ENCODE measurements at places on chromosomes 7 and 10.

DNA sequence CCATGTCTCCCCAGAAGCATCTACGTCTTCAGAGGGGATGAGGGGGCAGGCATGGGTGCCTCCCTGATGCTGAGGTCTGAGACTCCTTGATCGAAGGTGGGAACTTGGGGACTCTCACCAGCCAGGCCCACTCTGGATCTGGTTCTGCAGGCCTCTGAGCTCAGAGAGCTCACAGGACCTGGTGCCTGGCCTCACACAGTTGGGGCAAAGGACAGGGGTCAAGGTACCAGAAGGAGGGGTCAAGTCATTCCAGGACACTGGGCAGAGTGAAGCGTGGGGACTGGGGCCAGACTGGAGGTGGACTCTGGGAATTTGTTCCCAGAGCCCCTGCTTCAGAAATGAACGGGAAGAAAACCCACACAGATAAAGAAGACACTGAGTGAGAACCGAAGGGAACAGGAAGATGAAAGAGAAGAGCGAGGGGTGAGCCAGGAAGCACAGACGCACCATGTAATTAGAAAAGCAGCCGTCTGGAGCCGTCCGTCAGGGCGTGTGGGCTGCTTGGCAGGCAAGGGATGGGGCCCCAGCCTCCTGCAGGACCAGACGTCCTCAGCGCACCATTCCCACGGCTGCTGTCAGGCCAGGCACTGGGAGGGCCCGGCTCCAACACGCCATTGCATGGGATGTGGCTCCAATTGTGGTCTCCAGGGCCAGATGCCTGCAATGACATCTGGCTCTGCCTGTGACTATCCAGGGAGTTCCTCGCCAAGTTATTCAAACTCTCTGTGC, 47.7 kb downstream of the ZCCHC24 start:
- peak; percentile 59 for DNase-seq

GRCh38 chr7:112377593-112377992, 72.7 kb upstream of the IFRD1 start:
- DNase-seq = no peak

DNA sequence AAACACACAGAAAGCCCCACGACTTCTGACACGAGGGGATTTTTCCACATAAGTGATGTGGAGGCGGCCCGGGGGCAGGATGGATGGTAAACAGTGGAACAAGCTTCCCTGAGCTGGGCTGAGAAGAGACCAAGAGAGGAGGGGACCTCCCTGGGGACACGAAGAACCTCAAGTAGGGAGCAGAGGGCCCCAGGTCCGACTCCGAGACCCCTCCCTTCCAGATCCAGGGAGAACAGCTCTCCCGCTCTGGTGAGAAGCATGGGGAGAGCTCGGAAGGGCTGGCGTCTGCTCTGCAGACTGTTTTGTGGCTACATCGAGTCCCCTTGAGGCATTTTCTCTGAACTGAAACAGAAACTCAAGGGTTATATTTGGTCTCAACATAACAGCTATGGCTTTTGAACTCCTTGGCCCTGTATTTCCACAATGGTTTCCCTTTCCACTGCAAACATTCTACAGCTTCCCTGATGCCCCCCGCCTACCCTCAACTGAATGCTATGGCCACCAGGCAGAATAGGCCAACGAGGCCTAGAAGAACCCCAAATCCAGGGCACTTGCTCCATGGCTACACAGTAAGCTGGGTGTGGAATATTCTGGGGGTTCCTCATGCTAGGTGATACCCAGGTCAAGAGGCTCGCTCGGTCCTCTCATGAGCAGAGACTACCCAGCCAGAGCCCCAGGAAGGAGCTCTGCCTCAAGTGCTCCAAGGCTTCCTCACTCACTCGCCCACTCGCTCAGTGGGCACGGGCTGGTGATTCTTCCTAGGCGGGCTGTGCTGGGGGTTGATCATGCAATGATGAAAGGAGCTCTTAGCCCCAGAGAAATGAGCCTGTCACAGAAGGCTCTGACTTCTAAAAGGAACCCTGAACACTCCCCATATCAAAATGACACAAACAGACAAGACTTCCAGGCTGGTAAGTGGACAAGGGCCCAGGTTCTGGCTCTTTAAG, 47.5 kb downstream of the FAM53B start:
- no peak for DNase-seq

DNA sequence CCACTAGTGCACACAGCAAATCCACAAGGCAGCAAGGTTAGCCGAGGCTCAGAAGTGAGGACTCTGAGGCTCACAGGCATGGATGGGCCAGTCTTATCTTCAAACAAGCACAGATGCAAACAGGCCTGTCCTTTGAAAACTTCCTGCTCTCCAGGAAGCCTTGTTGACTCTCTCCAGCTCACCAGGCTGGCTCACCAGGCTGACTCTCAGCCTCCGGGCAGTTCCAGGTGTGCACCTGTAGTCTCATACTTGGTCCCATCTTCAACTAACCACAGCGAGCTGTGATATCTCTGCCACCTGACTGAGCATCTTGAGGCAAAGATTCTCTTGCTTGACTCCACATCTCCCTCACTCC, 173.9 kb upstream of the ZMIZ1 start:
- DNase-seq = no peak

- DNase-seq = peak; percentile 43
These were observed 76.1 kb upstream of the CPXM2 start for GRCh38 chr10:123967626-123968243.

- no peak for DNase-seq
These were observed 1.1 kb upstream of the PRLHR start for GRCh38 chr10:118596426-118597124.

- DNase-seq = no peak
These were observed 8.2 kb upstream of the NDUFB2 start for GRCh38 chr7:140688341-140688740.

GRCh38 chr10:101625821-101626412, 37.8 kb downstream of the DPCD start:
- DNase-seq = no peak

GRCh38 chr10:97713339-97713825, at the start of gene MARVELD1:
Gene MARVELD1 (plus strand): TSS chr10:97713730. CDS start chr10:97713877, 147 bp downstream.
- DNase-seq = peak; percentile 84

GRCh38 chr10:131843089-131843595, 57.7 kb upstream of the PPP2R2D start:
- no peak for DNase-seq

DNA sequence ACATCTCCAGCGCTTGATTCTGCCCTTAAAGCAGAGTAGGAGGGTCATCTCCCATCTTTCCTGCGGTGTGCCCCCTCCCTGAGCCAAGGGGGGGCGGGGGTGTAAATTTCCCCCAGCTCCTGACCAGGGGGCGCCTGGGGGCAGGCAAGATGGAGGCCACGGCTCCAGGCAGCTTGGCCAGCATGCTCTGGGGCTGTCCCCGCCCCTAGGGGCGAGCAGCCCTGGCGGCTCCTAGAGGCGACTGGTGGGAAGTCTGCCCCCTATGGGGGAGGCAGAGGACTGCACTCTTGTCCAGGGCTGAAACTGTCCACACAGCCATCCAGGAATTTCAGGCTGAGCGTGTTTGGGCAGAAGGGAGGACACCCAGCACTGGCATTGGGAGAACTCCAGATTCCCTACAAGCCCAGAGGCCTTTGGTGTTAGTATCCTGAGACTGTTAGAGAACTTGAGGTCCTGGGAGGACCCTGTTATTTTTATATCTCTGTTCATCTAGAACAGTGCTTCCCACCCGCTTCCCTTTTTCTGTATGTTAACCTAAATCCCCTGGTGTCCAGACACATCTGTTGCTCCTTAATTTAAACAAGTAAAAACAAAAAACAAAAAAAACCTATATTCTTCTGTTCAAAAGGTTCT, 4.6 kb downstream of the STRA8 start:
- DNase-seq = no peak

DNA sequence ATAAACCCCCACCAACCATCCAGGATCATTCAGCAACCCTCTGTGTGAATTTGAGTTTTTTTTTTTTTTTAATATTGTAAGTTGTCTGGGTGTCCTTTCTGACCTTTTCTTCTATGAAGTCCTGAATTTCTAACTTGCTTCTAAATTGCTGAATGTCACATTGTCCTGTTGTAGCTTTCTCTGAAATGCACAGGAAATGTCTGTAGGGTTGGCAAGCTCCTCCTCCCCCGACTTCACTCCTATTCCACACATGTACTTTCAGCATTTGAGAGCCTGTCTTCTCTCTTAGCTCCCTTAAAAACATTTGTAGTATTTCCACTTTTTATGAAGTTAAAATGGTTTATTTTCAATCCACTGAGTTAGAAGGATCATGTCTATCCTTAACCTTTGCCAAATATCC, 3.3 kb upstream of the CNNM2 start:
- DNase-seq = no peak

DNA sequence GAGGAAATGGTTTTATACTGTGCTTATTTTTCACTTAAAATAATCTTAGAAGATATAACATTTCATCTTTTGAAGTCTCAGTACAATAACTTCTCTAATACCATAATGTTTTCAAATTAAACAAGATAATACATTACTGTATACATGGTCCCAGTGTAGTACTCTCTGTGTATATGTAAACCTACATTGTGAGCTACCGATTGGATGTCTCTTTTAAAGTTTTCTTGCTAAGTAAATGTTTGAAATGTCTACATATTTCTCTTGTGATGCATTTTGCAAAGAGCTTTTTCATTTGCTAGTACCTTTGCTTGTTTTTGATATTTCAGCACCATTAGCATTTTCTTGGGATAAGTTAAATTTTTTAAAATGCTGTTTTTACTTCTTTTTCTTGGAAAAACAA, 94.8 kb downstream of the PRKG1 start:
- no peak for DNase-seq

DNA sequence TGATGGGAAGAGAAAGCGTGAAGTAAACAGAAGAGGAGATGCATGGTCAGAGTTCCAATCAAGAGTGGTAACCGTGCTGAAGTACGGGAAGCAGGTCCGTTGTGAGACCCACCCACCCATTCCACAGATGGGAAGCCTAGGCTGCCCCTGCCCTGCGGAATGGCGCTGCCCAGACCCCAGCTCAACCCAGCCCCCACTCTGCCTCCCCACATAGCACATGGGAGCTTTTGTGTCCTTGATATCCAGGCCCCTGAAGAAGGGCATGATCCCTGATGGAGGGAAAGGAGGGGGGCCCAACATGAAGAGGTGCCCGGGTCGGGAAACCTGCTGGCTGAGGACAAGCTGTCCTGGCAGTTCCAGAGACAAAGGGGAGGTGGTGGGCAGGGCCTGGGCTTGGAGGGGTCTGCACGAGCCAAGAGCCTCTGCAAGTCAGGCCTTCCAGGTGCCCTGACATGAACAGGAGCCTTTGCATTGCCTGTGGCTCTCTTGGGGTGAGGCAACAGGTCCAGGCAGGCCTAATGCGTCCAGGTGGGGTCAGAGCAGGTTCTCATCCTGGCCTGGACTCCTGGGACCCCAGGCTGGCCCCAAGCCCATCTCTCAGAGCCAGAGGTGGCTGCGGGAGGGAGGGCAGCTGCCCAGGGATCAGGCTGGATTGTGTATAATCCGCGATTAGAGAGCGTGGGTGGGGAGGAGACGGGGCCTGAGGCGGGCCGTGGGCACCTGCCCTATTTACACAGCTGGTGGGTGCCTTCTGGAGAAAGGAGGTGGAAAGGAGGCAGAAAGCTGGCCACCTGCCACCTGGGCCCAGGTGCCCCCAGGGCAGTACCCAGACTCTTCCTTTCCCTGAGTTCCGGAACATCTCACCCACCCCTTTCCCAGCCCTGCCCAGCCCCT, 23.5 kb downstream of the YKT6 start:
- no peak for DNase-seq

GRCh38 chr7:100963386-100963785, 6.0 kb upstream of the MUC12 start:
- no peak for DNase-seq

- DNase-seq = no peak
These were observed 16.7 kb upstream of the AZGP1 start for GRCh38 chr7:99992330-99993038.

DNA sequence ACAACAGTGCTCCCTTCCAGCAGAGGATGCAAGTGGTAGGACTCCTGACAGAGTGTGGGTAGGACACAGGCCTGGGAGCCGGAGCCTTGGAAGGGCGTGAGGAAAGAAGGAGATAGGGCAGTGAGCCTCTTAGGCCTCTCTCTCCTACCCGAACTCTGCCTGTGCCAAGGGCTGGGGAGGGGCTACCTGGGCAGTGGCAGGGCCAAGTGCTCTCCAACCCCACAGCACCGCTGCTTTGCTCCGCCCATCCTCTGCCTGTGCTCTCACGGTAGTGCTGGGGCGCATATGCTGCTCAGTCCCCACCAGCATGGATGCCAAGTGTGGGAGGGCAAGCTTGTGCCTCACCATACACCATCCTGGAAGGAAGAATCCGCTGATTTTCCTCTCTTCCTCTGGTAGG, 7.5 kb downstream of the FAM131B start:
- no peak for DNase-seq

DNA sequence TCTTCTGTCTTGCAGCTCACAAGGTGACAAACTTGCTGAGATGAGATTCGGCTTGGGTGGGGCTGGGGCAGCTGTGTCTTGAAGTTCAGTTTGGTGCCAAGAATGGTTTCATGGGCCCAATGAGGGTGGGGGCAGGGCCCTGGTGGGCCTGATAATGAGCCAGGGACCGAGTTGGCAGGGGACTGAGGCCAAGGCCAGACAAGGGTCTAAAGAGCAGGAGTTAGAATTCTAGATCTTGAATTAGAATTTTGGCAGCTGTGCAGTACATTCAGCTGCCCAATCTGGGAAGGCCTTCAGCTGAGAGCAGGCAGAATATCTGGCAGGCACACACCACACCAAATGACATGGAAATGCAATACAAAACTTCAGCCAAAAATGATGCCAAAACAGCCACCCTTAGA, 1.5 kb upstream of the JAZF1 start:
- no peak for DNase-seq

GRCh38 chr7:7830122-7830878, 111.9 kb upstream of the RPA3 start:
- peak; percentile 5 for DNase-seq

GRCh38 chr7:121473645-121474300, 77.7 kb upstream of the FAM3C start:
- DNase-seq = peak; percentile 10

GRCh38 chr10:11782793-11783557, 40.2 kb upstream of the PROSER2 start:
- peak; percentile 71 for DNase-seq

DNA sequence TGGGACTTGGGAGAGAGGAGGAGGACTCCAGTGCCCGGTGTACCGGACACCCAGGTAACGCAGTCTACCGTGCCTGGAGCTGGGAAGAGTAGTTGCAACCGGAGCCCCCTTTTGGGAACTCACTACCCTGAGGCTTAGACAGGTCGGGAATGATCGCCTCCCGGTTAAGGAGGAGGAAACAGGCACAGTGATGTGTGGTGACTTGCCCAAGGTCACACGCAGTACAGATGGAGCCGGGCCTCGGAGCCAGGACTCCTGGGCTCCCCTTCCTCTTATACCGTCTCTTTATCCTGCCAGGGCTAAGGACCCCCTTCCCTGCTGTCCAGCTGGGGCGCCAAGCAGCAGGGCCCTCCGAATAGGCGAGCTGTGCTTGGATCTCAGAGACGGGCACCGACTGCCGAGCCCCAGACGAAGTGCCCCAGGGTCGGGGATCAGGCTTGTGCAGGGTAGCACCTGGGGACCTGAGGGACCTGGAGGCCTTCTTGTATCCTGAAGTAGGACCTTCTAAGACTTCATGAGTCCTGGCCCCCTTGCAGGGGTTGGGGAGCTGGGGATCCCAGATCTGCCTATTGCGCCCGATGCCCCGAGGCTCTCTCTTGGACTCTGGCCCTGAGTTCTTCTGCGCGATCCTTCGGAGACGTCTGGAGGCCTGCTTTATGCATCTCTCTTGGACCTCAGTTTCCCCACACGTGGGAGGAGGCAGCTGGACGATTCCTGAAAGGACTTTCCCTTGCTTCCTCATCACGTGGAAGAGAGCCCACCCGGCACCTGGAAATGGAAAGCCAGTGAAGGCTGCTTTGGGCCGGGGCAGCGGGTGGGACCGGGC, 767 bp upstream of the CYP26A1 start:
- no peak for DNase-seq

GRCh38 chr10:30979956-30980355, 51.7 kb downstream of the ZNF438 start:
- DNase-seq = no peak
